ENCODE measurements at places on chromosomes 13 and 19. TPM values are rescaled to one million over a fixed set of nuclear protein-coding genes. Genes with fewer than 3 reads are reported as not detected.

LIM2 gene
- not detected for total RNA-seq

ZNF565 gene
- total RNA-seq = 10.8 TPM

OR7A5 gene
- total RNA-seq = not detected

HS6ST3 gene
- total RNA-seq = 1.4 TPM

FUT2 gene
- total RNA-seq = 0.79 TPM

SHISA2 gene
- total RNA-seq = 8.8 TPM
